ENCODE measurements at places on chromosomes 5 and 9.

GRCh38 chr5:137415231-137415681 lies 83.9 kb downstream of the SPOCK1 start:
- no peak for DNase-seq

DNA sequence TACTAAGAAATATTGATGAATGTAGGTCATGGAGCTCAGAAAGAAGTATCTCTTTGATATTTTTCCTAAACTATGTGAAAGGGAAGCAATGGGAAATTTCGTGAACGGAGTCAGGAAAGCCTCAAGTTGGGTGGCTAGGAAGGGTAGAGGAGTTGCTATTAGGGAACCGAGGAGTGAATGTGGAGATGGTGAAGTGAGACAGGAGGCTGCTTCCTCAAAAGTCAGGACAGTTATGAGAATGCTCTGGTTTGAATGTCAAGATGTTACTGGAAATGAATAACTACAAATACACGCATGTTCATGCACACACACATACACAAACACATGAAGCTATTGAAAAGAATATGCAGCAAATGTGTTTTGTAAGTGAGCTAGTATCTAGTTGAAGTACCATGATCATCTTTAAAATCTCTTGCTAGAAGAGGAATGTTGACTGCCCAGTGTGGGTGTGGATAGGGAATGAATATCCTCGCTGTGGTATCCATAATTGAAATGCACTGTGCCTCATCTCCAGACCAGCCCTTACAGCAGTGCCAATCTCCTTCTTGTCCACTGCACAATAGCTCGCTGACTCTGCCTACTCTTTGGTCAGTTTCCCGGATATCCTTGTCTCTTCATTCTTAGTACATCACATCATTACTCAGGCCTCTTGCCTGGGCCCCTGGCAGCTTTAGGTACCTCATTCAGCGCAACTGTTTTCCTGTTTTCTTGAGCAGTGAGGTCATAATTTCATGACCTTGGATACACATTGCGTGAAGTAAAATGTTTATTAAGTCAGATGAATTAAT lies 21.9 kb upstream of the PDCD1LG2 start:
- DNase-seq: no peak

GRCh38 chr9:82682431-82682830 lies 380.5 kb downstream of the RASEF start:
- DNase-seq: no peak

- DNase-seq: no peak
Measured at GRCh38 chr9:114518599-114519022, 13.3 kb upstream of the WHRN start.

DNA sequence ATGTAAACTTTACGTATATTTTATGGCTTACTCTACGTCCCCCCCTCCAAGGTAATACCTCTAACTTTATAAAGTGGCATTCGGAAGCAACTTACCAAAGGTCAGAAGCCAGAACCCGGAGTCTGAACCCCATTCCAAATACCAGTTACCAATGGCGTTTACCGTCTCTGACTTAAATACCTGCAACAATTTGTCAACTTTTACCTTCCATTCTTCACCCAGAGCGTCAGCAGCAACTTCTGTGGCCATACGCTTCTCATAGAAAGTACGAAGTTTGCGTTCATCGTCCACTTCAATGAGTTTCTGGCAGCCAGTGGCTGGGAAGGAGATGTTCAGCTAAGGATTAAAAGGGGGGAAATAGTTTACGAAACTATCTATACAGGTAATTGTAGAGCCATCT lies 753 bp downstream of the RPS6 start:
- DNase-seq: no peak

- peak; percentile 86 for DNase-seq
Measured at GRCh38 chr9:89179895-89180734, 1.5 kb upstream of the SHC3 start.
